ENCODE measurements at places on chromosomes 7 and 10.

- DNase-seq: no peak
Measured at GRCh38 chr7:50534690-50535290, 30.4 kb downstream of the DDC start.

GRCh38 chr7:94396596-94396995 lies 1.9 kb downstream of the COL1A2 start:
- DNase-seq: no peak

DNA sequence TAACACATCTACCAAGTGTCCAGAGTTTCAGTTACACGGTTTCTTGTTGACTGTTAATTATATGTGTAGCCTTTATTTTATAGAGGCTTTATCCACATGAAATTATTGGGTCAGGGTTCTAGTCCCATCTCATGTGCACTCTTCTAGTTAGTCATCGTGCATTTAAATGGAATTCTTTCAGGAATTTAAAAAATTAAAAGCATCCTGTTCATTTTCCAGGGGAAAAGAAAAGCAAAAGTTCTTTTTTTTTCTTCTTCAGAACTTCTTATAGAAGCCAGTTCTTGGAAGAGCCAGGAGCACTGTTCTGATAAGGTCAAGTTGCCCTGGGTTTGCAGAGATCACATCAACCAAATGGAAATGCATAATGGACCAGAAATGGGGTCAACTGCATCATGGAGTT lies 324.7 kb downstream of the INHBA start:
- no peak for DNase-seq

DNA sequence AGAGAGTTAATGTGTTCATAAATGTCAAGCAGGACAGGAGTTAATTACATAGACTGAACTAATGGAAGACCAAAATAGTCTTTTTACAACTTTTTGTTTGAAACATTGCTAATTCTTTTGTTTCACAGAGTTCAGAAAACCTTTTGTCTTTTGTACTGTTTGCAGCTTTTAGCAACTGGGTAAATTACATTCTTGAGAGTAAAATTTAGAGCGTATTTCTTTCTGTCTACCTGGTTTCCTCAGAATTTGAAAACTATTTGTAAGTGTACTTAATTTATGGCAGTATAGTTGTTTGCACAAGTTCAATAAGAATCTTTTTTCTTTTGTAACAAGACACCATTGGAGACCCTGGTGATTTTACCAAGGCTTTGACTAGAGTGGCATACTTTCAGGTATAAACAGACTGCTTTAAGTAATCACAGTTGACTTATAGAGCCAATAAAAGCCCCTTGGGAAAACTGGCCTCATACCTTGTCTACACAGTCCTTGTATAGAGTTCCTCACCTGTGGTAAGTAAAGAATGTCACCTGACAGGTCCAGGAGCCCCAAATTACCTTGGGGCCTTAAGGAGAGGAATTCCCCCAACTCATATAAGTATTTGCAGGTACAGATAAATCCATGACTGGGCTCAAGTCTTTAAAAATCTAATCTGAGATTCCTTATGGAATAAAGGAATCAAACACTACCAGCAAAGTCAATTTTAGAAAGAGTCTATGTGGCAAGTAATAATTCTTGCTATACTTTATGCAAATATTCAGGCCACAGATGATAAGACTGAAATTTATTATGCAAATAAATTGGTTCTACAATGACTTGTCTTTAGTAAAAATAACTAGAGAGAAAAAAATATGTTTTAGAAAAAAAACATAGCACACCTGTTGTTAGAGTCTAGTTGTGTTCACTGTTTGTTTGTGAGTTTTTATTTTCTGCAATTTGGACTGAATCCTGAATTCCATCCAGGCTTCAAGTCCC lies 23.6 kb upstream of the CREB3L2 start:
- DNase-seq: peak; percentile 59

Data from MM.1S (cell line).